ENCODE measurements at places on chromosomes 7 and 10.

DNA sequence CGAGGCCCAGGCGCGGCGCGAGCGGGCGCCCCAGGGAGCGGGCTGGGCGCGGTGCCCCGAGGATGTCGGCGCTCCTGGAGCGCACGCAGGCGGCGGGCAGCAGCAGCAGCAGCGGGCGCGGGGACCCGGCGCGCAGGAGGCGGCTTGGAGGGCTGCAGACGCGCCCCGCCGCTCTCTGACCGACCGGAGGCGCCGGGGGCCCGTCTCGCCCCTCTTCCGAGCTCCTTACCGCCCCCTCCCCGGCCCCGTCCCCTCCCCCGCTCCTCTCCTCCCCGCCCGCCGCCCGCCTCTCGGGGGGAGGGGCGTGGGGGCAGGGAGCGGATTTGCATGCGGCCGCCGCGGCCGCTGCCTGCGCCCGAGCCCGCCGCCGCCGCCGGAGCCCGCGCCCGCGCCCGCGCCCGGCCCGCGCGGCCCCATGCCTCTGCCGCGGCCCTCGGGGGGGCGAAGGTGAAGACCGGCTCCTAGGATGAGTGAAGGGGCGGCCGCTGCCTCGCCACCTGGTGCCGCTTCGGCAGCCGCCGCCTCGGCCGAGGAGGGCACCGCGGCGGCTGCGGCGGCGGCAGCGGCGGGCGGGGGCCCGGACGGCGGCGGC is at the start of gene NRG3:
Gene NRG3, plus strand, starts transcription at position 320 of the 592 bp plus-strand sequence.
- no peak for DNase-seq

DNA sequence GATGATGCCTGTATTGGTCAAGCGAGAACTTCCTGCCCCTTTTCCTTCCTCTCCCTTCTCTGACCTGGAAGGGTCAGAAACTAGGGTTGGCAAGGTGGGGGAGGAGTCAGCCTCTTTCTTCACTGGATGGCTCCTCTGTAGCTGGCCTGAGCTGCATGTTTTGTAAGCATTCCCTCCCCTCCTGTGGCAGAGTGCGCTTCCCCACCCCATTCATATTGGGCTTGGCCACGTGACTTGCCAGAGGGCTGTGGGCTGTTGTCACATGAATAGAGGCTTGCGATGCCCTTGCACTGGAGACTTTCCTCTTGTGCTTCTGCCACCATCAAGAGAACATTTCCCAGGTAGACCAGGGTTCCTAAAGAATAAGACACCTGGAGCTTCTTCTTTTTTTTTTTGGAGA is 111.3 kb upstream of the PODXL start:
- DNase-seq: no peak

DNA sequence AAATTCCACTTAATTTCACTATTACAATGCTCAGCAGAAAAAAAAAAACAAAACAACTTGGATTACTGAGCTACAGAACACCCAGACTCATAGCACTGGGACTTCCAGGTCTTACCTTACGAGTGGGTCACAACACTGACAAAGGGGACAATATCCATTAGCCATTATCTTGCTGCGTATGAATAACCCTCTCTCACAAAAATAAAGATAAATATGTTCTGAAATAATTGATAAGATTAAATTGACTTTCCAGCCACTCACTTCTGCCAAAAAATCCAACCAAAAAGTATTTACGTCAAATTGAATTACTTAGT is 128.7 kb downstream of the PKD1L1 start:
- DNase-seq: no peak

- no peak for DNase-seq
These were observed 51.9 kb downstream of the DENND11 start for GRCh38 chr7:141649865-141650634.

DNA sequence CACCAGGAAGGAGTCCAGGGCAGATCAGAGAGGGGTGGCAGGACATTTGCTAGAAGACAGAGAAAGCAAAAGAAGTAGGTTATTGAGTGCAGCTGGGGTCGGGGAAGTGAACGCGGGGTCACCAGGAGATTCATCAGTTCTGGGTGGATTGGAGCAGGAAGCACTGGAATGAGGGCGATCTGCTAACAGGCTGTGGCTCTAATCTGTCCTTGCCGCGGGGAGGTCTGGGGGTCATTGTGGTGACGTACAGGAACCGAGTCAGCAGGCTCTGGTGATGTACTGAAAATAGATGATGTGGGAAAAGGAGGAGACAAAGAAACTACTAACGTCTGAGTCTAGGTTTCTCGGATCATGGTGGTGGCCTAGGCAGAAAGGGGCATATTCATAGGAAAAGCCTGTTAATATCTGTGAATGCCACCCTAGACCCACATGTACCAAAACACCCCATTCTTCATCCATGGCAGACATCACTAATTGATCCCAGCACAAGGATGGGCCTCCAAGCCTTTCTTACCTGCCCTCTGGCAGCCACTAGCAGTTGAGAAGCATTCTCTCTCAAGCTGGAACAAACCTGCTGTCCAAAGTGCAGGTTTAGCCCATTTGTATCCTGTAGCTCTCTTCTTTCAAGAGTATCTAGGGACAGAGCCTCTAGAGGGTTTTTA is 134.5 kb downstream of the C10orf105 start:
- no peak for DNase-seq

- no peak for DNase-seq
These were observed at the start of gene CHRM2 for GRCh38 chr7:136868496-136869000. TSS of gene CHRM2 (plus strand) at chr7:136868652. CDS start at chr7:137014866, 146,214 bp downstream.

- DNase-seq: no peak
These were observed 825.3 kb upstream of the C7orf33 start for GRCh38 chr7:147765301-147765700.
